Esophagus muscularis mucosa (tissue), 4 donors: ENCODE measurements at places on chromosomes 5 and 9. TPM values are rescaled to one million over a fixed set of nuclear protein-coding genes. Genes with fewer than 3 reads are reported as not detected.

DNA sequence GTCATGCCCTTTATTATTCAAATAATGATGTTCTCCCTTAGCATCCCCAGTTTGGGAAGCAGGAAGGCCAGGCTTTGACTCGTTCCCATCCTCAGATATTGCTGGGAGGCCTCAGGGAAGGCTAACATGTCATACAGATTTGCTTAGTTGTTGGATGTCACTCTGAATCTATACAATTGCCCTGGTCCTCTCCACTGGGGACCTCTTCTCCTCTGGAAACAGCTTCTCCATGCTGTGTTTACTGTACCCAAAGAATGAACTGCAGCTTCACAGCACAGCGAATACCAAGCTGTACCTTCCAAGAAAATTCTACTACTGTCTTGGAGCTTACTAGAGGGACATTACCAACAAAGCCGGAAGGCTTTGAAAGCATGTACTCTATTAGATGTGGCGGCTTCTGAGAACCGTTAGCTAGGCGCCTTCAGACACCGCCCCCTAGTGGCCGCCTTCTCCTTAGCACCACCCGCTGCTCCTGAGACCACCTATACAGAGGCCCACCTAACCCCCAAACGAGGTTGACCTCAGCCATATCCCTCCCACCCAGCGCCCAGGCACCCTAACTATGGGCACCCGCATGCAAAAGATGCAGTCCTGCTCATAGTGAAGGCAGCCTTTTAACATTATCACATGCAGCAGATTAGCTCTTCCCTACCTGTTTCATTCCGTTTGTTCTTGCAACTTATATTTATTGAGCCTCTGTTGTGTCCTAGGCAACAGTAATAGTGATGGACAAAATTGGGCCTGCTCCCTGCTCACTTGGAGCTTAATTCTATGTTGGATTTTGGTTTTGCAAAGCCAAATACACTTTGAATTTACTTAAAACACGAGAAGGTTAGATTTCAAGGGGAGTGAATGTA lies 34.9 kb upstream of the FOXI1 start:
- DNase-seq: no peak

- DNase-seq: no peak
Measured at GRCh38 chr5:107980923-107981692, 310.4 kb upstream of the EFNA5 start.

- no peak for DNase-seq
Measured at GRCh38 chr5:149792540-149793255, 62.6 kb downstream of the PPARGC1B start.

DNA sequence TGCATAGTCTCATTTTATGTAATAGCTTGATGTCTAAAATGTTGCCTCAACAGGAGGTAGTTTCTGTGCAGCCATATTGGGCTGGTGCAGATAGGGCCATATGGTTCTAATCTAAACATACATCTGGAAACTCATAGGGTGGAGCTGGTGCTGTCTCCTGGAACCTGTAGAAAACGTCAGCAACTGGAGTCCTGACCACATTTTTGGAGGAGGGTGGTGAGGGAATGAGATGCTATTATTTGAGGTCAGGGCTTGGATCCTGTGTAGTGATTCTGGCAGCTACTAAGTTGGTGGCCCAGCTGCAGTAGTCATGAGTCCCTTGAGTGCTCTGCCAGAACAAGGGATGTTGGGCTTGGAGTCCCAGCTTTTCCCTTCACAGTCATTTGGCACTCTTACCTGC lies 14.1 kb downstream of the MAN2A1 start:
- DNase-seq: no peak

DNA sequence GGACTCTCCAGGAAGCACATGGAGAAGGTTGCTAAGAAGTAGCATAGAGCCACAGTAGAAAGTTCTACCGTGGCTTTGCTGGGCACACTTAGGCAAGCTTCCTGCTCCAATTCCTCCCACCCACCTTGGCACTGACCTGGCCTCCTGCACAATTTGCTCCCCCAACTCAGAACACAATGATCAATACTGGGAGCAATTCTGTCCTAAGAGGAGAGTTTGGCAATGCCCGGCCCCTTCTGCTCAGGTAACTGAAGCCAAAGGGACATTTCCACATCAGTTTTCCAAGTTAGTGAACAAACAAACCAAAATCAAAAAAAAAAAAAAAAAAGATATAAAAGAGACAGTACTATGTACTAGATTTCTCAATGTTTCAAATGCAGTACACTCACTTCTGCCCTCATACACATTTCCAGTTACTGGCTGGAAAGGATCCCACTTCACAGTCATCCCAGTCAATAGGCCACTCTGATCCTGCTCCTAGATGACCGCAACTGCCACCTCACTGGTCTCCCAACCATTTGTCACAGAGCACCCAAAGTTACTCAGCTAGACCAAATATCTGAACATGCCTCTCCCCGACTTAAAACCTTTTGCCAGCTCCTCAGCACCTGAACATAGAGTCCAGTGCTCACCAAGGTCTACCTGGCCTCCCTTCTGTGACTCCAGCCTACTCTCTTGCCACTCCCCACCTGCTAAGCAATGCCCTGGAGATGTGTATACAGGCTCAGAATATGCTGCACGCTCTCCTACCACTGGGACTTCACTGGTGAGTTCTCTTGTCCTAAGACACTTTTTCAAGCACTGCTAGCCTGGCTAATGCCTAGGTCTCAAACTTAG lies 21.3 kb downstream of the ABCA1 start:
- no peak for DNase-seq

Gene PCDHGB1
- 3.1 TPM for total RNA-seq

GRCh38 chr9:91659529-91660495 lies 236.2 kb upstream of the NFIL3 start:
- DNase-seq: peak; percentile 66

Gene HTR1A
- not detected for total RNA-seq

DNA sequence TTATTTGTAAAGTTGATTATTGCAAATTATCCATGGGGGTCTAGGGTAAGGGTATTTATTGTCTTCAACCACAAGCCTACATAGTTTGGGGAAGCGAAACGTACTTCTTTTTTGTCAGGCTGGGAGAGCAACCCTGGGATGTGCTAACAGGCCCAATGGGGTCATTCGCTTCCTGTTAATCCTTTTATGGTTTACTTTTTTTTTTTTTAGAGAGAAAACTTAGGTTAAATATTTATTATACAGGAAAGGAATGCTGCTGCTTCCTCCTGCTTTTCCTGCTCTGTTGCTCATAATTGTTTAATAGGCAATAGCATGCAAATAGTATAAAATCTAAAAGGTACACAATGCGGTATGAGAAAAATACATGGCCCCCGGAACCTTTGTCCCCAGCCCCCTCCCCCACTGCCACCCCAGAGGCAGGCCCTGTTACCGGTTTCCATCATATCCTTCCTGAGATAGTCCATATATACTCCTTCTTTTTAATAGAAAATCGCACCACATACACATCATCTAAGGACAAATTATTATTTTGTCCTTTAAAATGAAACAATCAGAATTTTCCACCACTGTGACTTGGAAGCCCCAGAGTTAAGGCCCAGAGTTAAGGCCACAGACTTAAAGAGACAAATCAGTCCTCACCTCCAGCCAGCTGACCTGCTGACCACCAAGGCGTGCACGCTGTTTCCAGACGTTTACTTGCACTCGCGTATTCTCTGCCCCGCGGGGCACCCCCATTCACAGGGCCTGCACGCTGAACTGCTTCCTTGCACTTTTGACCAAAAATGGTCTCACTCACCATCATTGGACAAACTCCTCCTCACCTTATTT lies 83.9 kb downstream of the NDFIP1 start:
- DNase-seq: no peak

DNA sequence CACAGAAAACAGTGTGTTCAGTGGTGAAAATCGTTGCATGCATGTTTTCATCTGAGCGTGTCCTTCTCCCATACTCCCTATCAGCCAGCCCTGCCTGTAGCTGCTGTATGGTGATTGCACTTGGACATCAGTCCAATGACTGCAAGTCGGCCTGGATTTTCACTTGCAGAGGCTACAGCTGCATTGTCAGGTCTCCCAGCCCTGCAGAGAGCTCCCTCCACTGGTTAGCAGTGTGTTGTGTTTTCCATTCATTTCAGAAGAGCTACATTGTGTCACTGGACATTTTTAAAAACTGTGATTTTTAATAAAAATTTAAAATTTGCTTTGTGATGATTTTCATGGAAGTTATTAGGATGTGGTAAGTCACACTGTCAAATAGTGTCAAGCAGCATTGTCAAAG lies 96.6 kb downstream of the SYK start:
- DNase-seq: no peak

GRCh38 chr5:89823046-89823445 lies 586.5 kb downstream of the CETN3 start:
- no peak for DNase-seq

Gene TTC16
- total RNA-seq: under 0.01 TPM

GRCh38 chr5:19241690-19242089 lies 746.3 kb downstream of the CDH18 start:
- DNase-seq: no peak

DNA sequence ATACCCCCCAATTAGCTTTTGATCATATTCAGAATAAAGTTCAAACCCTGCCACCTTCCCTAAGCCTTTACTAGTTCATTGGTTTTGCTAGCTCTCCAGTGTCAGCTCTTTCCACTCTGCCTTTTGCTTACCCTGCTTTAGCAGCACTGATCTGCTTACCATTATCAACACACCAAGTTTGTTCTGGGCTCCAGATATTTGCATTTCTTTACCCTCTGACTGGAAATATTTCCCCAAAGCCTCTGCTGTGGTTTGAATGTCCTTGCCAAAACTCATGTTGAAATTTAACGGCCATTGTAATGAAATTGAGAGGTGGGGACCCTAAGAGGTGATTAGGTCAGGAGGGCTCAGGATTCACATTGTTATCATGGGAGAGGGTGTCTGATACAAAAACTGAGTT lies 99.5 kb downstream of the GCNT1 start:
- no peak for DNase-seq

Gene RNF180
- total RNA-seq: 21.4 TPM

Gene PLPPR1
- total RNA-seq: 0.99 TPM
